ENCODE measurements at places on chromosomes 1 and 21.

DNA sequence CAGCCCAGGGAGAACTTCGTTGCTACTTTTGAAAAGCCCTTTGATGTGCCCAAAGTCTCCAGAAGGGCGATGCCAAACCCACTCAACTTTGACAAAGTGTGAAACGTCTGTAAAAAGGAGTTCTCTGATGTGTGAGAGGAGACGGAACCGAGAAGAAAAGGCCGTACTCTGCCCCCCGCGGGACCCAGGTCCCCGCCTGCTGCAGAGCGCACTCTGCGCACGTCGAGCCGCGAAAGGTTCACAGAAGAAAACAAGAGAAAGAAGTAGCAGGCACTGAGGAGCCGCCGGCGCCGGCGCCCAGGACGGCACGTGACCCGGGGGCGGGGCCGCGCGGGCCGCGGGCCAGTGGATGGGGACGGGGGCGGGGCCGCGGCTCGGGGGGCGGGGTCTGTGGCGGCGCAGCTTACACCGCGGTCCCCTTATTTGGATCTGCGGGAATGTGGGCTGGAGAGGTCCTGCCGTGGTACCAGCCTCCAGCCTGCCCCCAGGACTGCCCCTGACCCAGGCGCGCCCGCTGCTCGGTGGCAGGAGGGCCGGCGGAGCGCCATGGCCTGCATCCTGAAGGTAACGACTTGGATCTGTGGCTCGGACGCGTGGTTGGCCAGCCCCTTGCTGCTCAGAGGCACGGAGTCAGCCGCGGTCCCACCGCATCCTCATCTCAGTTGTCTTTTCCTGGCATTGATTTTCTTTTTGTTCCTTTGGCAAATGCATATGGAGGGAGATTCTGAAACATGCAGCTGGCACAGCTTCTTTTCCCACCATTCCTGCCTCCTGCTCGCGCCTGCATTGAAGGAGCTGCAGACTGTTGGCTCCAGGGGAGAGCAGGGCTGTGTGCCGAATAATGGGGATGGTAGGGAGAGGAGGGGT lies at the start of gene ST6GALNAC3:
ST6GALNAC3 (plus strand) TSS at position 426 of the 867 bp plus-strand sequence.
- peak; percentile 75 for DNase-seq

DNA sequence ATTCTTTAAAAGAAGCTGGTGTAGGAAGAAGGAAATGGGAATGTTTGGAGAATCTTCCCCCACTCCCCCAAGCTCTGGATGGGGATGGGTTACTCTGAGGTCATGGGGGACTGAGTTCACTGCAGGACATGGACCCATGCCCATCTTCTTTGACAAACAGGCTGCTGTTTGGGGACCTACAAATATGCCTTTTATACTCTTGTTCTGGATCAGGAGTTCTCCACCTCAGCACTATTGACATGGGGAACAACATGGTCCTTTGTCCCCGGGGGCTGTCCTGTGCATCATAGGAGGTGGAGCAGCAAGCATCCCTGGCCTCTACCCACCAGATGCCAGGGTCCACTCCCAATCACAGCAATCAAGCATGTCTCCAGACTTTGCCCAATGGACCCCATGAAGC lies 365.8 kb upstream of the C1orf174 start:
- no peak for DNase-seq

GRCh38 chr1:6239950-6240768 lies 3.8 kb upstream of the HES3 start:
- no peak for DNase-seq

GRCh38 chr21:39631842-39632562 lies 19.3 kb downstream of the B3GALT5 start:
- no peak for DNase-seq

DNA sequence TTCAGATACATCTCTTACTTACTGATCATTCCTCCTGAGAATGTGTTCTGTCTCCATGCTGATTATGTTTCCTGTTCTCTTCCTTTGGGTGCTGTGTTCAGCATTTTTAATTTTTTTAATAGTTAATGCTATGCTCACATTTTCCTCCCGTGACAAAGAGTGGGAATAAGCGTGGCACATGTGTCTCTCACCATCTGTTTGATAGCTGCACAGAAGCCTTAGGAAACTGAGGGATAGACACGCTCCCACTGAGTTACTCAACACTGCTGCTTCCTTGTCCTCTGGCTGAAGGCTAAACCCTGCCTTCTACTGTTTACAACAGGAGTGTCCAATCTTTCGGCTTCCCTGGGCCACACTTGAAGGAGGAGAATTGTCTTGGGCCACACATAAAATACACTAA lies 264.2 kb downstream of the DISC1 start:
- DNase-seq: no peak

DNA sequence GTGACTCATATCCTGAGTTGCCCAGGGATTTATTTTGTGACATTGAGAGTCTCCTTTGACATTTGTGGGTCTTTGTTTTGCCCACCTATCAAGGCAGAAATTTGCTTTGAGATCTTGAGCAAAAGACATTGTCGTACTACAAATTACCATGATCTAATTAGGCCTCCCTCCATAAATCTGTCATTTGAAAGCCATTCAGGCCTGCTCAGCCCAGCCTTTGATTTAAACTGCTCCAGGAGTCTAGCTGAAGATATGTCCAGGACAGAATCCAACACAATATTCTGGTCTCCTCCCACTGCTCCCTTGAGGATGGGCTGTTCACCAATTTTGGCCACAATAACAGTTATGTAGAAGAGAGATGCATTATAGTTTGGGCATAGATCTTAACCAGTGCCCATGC lies 86.7 kb downstream of the PROX1 start:
- no peak for DNase-seq

GRCh38 chr1:248793592-248793991 lies 32.1 kb downstream of the SH3BP5L start:
- DNase-seq: no peak

DNA sequence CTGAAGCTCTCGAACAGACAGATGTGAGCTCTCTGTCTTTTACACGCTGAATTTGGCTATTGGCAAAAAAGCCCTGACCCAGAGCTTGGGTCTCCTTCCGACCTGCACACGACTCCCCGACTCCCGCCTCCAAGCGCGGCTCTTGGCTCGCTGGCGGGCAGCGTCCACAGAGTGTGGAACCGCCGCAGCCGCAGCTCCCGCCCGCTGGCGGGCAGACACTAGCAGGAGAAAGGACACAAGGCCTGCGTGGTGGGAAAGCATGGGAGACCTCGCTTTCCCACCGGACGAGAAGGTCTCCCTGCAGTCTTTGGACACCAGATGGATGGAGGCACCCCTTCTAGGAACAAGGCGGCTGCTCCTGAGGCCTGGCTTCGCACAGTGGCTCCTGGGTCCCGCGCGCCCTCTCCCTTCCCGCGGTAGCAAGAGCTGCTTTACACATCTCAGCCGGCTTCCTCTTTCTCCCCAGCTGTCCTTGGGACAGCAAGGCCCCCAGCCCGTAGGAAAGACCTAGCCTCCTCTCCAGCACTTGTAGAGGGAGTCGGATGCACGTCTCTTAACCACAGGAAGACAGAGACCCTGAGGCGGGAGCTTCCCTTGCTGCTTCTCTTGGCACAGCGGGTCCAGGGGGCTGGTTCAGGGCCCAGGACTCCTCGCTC lies 92.1 kb downstream of the PRKAB2 start:
- no peak for DNase-seq

- peak; percentile 4 for DNase-seq
Observed at GRCh38 chr1:154714638-154715037, 106.7 kb upstream of the ADAR start.

- no peak for DNase-seq
Observed at GRCh38 chr1:202017749-202018467, 7.5 kb downstream of the ELF3 start.

DNA sequence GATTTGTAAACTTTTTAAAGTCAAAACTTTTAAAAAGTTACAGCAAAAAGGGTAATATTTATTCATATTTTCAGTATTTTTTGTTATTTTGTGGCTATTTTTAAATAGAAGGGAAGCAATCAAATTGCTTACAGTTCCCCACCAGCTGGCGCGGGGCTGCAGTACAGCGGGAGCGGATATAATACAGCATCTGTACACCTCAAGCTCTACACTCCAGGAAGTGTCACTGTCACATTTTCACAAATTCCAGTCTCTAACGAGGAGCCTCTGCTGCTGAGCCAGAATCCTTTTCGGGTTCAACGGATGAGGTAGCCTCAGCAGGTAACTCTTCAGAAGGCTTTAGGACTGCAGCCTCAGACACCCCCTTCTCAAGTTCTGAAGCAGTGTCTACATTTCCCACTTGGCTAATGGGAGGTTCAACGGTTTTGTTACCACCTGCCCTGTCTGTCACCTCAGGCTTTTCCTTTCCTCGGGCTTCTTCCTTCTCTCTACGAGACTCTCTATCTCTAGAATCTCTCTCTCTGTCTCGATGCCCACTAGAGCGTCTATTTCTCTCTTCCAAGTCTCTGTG lies 11.7 kb downstream of the SOD1 start:
- DNase-seq: no peak

- DNase-seq: no peak
Observed at GRCh38 chr1:219582865-219583264, 30.0 kb downstream of the ZC3H11B start.

DNA sequence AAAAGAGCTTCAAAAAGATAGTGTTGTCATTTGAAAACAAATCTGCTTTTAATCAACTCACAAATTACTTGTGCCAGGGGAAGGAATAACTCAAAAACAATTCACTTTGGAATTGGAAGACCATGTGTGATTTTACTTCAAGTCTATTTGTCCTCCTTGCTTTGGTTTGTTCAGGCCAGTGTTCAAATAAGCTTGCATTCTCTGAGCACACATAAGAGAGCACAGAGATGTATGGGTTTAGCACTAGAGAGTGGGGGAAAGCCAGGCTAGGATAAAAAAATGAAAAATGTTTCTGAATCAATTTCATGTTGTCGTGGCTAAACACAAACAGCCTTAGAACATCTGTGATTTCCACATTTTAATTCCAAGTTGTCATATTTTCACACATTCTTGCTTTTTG lies 325.7 kb upstream of the LYPLAL1 start:
- DNase-seq: no peak

- DNase-seq: no peak
Observed at GRCh38 chr1:194076646-194077045, 890.2 kb upstream of the B3GALT2 start.

GRCh38 chr1:95503278-95504030 lies 269.4 kb downstream of the RWDD3 start:
- DNase-seq: no peak

- no peak for DNase-seq
Observed at GRCh38 chr1:243261390-243261789, 5.5 kb downstream of the SDCCAG8 start.

DNA sequence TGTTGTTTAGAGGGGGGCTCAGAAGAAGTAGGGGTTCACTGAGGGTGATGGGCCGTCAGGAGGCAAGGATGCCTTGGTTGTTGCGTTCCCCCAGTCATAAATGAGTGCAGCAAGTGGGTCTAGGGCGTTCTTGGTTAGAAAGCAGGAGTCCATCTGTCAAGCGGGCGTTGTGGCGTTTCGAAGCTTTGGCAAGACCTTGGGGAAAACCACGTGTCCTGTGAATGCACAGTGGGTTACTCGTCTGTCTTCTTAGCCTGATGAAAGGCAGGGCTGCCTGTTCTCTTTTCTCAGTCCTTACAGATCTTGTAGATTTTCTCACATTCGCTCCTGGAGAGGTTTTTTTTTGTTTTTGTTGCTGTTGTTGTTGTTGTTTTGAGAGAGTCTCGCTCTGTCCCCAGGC lies 6.3 kb upstream of the ZNF496 start:
- no peak for DNase-seq

- no peak for DNase-seq
Observed at GRCh38 chr1:6162773-6163172, 17.3 kb downstream of the CHD5 start.

GRCh38 chr1:235136111-235136510 lies 7.5 kb upstream of the TOMM20 start:
- DNase-seq: no peak

GRCh38 chr1:32014199-32014947 lies 705 bp downstream of the KHDRBS1 start:
- peak; percentile 22 for DNase-seq

DNA sequence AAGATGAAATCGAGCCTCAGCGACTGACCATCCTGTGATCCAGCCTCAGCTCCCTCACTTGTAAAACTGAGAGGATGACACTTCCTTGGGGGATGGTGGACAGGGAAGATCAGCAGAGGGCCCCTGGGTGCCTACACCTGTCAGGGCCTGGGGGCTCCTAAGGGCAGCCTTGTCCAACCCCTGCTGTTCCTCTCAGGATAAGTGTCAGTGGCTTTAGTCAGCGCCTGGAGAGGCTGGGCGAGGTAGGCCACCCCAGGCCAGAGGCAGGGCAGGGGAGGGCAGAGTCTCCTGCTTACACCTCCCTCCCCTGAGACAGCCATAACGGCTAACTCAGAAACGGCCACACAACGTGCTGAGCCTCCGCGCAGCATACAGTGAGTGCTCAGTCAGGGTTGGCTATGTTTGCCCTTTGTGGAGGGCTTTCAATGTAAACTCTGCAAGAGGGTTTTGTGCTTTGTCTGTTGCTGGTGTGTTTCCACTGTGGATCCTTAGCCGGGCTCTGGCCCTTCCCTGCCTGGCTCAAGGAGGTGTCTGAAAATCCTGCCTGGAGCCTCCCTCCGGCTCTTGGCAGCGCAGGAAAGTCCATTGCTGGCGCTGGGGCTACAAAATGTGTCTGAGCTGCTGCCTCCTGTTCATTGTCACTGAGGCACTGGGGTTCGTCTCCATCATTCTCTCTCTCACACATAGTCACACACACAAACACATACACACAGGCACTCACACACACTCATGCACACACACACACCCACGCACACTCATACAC lies 588.4 kb downstream of the PTPRU start:
- no peak for DNase-seq

GRCh38 chr1:195902779-195903178 lies 705.5 kb downstream of the KCNT2 start:
- no peak for DNase-seq

GRCh38 chr1:44849575-44850132 lies 6.6 kb upstream of the PTCH2 start:
- DNase-seq: no peak

- peak; percentile 13 for DNase-seq
Observed at GRCh38 chr1:239819096-239819495, 272.6 kb upstream of the FMN2 start.

DNA sequence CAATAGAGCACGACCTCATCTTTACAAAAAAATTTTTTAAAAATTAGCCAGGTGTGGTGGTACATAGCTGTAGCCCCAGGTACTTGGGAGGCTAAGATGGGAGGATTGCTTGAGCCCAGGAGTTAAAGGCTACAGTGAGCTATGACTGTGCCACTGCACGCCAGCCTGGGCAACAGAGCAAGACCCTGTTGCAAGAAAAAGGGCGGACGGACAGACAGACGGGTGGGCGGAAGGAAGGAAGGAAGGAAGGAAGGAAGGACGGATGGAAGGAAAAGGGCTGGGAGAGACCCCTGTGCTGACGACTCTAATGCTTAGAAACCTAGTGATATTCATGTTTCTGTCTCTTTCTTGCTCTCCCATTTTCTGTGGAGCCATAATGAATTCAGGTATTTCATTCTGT lies 14.4 kb downstream of the PI4KB start:
- no peak for DNase-seq

GRCh38 chr1:114756009-114756892 lies 1.5 kb downstream of the CSDE1 start:
- DNase-seq: peak; percentile 27

GRCh38 chr1:147664206-147664605 lies 6.1 kb downstream of the ACP6 start:
- DNase-seq: no peak

GRCh38 chr1:196584696-196585095 lies 23.5 kb downstream of the KCNT2 start:
- no peak for DNase-seq

- no peak for DNase-seq
Observed at GRCh38 chr1:51799372-51799771, 79.2 kb downstream of the NRDC start.

Measured in CD4-positive, alpha-beta T cell treated with Interleukin-12 subunit alpha and Interleukin-12 subunit beta, for 1 hour (primary cell).